Mesothelial cell of epicardium (in vitro differentiated cells): ENCODE measurements at places on chromosomes 11 and 22. TPM values are rescaled to one million over a fixed set of nuclear protein-coding genes. Genes with fewer than 3 reads are reported as not detected.

The OR5B21 gene
- total RNA-seq = not detected in 3 replicates

GRCh38 chr22:27068121-27068520 lies 410.7 kb downstream of the MIAT start:
- no peak for DNase-seq

GRCh38 chr11:40100162-40100553 lies 1359.3 kb downstream of the LRRC4C start:
- no peak for DNase-seq

GRCh38 chr11:117743121-117743815 lies 53.7 kb downstream of the DSCAML1 start:
- no peak for DNase-seq

The ABCG4 gene
- 1.9 to 2.6 TPM (median 2.0 TPM) in 3 replicates for total RNA-seq

GRCh38 chr11:763549-764321 lies 13.6 kb downstream of the GATD1 start:
- DNase-seq = no peak

DNA sequence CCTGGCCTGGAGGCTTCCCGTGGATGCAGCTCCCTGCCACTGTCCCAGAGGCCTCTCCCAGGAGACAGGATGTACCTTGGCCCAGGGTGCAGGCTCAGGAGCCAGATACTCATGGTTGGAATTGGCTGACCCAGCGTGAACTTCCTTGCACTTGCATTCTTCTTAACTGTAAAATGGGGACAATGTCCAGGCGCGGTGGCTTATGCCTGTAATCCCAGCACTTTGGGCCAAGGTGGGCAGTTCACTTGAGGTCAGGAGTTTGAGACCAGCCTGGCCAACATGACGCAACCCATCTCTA lies 20.1 kb upstream of the ST3GAL4 start:
- DNase-seq = no peak

DNA sequence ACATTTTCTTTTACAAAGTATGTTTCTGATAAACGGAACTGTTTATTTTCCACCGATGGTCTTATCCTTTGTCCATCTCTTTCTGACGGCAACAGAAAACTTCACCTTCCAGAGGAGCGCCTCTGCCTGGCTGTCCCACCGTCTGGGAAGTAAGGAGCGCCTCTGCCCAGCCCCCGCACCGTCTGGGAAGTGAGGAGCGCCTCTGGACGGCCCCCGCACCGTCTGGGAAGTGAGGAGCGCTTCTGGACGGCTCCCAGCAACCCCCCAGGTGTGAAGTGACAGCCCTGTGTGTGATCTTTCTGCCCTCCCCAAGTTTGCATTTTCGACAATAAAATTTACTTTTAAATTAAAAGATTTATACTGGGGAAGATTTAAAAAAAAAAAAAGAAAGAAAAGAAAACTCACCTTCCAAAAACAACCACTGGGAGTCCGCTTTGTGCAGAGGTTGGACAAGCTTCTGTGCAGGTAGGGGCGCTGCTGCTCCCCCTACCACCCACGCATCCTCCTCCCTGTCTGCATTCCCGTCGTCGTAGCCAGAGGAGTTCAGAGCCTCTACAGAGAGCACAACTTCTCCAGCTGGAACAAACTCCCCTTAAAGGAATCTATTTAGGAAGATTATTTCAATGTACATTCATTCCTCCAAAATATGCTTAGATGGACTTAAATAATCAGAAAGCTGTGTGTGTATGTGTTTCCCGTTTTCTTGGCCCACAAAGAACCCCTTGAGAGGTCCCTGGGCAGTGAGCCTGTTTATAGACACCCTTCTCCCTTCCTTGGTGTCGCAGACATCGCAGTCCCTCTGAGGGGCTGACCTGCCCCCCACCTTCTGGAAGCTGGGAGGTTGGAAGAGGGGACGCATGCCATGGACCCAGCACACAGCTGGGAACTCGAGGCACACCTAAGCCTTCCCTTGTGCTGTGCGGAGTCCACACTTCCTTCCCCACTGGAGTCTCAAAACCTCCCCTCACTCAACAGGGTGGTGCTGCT lies 849 bp upstream of the APOBEC3B start:
- peak; percentile 59 for DNase-seq

The CRYAB gene
- total RNA-seq = 0.49 to 0.74 TPM (median 0.63 TPM) in 3 replicates

DNA sequence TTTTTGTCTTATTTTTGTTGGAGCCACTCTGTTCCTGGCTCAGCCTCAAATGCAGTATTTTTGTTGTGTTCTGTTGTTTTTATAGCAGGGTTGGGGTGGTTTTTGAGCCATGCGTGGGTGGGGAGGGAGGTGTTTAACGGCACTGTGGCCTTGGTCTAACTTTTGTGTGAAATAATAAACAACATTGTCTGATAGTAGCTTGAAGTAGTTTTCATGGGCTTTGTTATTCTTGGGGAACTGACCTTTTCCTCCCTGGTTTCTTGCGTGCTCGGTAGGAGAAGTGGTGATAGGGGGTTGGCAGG lies 6.0 kb upstream of the MCM5 start:
- DNase-seq = no peak

GRCh38 chr11:47189100-47189834 lies 3.0 kb upstream of the PACSIN3 start:
- DNase-seq = no peak

DNA sequence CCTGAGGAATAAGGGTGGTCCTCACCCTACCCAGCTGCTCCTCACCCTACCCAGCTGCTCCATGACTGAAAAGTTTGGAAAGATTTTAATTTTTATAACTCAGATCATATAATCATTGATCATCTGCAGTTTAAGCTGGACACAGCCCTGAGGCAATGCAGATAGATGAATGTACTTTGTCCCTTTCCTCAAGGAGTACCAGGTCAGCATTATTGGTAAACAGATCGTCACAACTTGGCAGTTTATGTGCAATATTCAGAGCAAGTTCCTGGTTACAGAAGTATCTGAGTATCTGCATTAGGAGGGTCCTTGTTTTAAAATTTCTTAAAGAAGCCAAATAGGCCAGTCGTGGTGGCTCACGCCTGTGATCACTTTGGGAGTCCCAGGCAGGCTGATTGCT lies 3.6 kb downstream of the TNRC6B start:
- DNase-seq = no peak

- no peak for DNase-seq
Measured at GRCh38 chr22:22932512-22932941, 44.9 kb downstream of the IGLL5 start.

GRCh38 chr11:89536926-89537325 lies 45.8 kb upstream of the NOX4 start:
- DNase-seq = no peak

The SLC17A6 gene
- not detected in 3 replicates for total RNA-seq

The UPK3A gene
- 0.59 to 0.87 TPM (median 0.84 TPM) in 3 replicates for total RNA-seq

The C22orf15 gene
- total RNA-seq = 0.36 to 0.82 TPM (median 0.52 TPM) in 3 replicates

GRCh38 chr11:12786450-12786849 lies 112.2 kb downstream of the TEAD1 start:
- DNase-seq = no peak

DNA sequence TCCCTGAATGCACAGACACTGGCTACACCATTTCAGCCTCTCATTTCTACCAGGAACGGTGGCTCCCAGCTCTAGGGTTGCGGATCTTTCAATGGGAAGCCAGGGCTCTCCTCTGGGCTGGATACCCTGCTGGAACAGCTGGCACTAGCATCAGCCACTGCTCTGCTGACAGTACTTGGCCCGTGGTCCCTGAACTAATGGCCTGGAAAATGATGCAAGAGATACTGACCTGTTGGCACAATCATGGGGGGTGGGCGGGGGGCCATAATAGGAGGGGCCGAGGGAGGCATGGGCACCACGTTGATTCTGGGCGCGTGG lies 10.7 kb upstream of the TBC1D10A start:
- no peak for DNase-seq

DNA sequence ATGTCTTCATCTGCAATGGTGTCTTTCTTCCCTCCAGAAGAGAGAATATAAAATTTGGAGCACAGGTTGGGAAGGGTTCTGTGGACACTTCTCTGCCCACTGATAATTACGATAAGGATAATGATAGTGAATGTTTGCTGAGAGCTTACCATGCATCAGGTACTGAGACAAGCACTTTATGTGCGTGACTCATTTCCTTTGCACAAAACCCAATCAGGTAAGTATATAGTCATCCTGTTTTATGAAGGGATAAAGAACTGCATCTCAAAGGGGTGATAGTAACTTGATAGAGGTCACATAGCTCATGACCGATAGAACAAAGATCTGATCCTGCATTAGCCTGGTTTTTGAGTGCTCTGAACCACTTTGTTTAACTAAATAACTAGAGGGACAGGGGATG lies 9.4 kb downstream of the DRD2 start:
- DNase-seq = no peak

The PTH gene
- total RNA-seq = not detected in 3 replicates

GRCh38 chr11:72005347-72006260 lies 6.9 kb downstream of the IL18BP start:
- DNase-seq = no peak

DNA sequence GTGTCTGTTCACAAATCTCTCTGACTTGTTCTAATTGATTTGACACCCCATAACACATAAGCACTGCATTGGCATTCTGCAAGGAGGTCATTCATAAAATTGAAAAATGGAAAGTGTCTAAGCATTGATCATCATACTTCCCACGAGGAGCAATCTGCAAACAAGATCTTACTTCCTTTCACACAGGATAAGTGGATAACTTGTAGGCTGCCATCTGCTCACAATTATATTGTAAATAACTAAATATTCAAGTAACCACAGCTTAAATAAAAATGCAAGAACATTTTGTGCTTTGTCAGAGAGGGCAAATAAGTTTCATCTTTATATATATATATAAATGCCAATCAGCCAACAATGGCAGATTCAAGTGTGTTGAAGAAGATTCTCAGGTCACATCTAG lies 264.8 kb upstream of the ZC3H12C start:
- no peak for DNase-seq

DNA sequence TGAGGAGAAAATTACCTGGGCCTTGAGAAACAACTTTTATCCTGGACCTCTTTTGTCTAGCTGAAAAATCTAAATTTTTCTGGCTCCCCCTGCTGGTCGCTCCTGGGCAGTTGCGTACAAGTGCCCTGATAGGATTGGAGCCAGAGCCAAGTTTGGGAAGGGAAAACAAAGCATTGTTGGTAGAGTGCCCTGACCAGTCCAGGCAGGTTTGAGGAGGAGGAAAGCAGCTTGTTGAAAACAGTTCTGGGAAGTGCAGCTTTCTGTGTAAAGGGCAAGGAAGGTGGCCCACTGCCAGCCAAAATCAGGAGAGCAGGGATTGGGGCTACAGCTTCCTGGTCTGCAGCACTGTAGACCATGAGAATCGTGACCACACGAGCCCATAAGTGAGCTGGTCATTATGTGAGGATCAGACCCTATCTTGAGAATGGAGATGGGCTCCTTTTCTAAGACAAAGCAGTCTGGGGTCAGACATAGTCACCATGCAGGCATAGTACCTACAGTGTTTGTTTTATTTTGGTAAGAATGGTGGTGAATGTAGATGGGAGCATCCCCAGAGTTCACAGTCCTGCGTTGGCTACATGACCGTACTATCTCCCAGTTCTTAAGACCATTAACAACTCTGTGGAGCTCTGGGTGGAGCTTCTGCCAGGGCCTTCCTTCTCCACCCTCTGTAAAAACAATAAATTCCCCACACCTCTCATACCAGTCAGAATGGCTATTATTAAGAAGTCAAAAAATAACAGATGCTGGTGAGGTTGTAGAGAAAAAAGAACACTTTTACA lies 21.3 kb upstream of the PIK3IP1 start:
- DNase-seq = no peak

The ABTB2 gene
- total RNA-seq = 2.6 to 3.1 TPM (median 2.7 TPM) in 3 replicates

DNA sequence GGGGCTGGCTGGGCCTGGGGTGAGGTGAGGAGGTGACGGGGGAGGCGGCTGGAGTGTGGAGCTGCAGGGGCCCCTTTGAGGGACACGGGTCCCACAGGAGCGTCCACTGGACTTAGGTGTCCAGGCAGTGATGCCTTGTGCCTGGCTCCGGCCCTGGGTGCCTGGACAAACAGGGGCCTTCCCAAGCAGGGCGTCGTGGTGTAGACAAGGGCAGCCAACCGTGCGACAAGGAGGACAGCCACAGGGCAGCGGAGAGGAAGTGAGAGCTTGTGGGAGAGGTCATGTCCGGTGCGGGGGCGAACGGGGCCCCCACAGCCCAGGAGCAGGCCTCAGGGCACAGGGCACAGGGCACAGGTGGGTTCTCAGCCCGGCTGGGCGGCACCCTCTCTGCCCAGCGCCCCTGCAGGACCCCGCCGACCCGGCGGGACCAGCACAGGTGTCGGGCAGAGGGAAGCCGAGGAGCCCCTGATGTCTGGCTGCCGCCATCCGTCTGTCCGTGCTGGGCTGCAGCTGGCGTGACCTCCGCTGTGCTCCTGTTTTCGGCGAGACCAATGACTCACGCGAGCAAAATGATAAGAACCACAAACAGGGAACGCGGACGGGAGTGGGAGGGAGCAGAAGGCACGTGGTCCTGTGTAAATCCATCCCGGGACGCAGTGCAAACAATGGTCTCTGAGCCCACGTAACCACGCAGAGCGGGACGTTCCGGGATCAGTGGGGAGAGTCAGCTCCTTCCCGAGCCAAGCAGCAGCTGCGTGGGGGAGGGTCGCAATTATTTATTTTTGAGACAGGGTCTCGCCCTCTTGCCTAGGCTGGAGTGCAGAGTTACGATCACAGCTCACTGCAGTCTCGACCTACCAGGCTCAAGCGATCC lies 49.1 kb upstream of the A4GALT start:
- DNase-seq = no peak

The LRRC56 gene
- total RNA-seq = 3.0 to 3.4 TPM (median 3.2 TPM) in 3 replicates

GRCh38 chr22:17140826-17141766 lies 18.0 kb downstream of the HDHD5 start:
- DNase-seq = no peak

DNA sequence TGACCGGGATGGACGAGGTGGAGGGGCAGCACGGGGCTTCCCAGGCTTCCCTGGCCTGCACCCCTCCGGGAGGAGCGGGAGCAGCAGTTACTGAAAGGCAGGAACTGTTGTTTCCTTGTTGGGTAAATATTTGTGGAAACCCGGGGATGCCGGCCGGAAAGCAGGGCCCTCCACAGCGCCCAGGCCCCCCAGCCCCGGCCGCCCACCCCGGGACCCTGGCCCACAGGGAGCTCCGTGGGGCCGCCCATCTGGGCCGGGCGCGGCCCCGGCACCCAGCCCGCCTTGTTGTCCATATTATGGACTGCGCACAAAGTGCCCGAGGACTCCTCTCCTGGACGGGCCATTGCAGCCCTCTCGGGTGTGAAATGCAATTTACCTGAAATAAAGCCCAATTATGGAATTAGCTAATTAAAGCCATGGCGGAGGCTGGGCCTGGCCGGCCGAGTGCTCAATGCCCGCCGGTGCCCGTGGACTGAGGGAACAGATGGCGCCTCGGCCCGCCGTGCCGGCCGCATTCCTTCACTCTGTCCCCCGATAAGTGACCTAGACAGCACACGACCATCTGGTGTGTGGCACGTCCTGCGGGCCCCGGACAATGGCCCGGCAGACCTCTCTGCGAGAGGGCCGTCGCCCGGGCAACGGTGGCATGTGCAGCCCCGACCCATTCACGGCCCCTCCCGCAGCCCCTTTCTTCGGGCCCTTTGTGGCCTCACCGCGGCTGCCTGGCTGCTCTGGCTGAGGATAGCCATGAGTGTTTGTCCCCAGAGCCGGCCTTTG lies 35.4 kb downstream of the CDKN1C start:
- no peak for DNase-seq
